Fibroblast of the conjunctiva (primary cell): ENCODE measurements at places on chromosomes 1 and 21.

DNA sequence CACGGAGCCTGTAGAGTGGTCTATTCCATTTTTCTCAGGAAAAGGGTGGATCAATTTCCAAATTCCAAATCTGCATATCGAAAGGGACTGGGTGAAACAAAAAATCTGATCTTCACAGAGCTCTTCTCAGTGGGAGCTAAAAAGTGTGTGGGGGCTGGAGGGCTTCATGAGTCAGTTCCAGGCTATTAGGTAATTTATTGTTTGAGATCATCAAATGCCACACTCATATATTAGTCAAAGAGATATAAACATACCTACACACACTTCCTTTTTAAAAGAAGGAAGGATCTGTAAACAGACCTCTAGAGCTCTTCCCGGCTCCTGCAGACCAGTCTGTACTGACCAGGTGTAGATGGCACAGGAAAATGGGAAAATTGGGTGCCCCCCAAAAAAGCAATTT is 175.4 kb downstream of the ZBTB18 start:
- no peak for DNase-seq

DNA sequence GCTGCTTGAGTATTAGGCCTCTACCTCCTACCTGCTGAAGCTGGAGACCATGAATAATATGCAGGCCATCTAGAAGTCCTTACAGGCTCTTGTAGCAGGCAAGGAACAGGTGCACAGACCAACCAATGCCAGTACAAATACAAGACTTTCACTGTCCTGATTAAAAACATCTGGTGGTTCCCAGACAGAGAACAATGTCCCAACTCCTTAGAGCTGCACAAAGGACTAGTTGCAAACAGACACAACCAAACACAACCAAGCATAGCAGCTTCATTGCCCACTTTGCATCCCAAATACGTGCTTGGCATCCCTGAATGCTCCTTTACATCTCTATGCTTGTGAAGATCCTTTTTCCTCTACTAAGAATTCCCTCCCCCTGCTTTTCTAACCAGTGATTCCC is 98.1 kb upstream of the CXADR start:
- DNase-seq = no peak

DNA sequence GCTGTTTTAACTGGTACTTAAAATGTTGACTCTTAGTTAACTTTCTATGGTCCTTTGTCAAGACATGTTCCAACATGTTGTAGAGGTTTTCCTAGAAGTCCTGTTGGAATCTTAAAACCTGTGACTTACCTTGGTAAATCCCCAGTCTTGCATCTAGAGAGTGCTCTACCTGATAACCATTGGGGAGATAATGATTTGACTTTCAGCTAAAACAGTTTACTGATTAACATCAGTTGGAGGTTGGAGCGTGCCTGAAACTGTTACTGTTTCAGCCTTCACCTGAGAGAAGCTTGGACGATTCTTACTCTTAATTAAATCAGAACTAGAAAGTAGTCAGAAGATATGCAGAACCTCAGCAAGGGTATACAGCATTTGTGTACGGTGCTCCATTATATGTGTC is 8.8 kb downstream of the MDM4 start:
- DNase-seq = no peak

GRCh38 chr1:114278430-114278829 is 124.8 kb upstream of the SYT6 start:
- no peak for DNase-seq

GRCh38 chr1:89355056-89355455 is 8.8 kb upstream of the GBP6 start:
- no peak for DNase-seq

DNA sequence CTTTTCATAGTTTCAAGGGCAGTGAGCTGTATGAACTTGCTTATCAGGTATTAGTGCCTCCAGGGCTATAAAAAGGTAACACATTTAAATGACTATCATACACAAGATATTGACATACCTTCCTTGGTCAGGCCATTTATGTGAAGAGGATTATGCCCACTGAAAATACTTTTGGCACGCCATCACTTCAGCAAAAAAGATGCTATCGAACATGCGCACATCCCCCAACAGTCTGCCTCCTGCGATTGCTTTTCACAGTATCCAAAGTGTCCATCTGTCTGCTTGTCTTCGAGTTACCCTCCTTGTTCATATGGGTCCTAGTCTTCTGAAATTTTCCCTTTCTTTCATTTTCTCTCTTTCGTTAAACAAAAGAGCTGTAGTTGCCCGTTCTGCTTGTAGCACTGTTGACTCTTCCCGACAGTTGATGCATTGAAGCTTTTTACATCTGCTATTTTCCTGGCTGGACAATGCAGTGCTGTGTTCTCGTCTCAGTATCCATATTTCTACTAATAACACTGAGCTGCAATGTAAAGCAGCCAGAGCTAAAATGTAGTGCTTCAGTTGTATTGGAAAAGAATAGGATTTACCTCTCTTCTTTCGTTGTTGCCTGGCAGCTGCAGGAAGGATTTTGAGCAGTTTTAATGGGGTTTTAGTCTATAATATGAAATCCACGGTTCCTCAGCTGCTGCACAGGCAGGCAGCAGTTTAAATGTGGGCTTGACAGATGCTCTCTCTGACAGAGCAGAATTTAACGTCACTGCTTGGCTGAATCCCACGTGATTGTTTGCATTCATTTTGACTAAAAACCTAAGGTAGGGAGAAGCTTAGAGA is at the start of gene B3GALT2:
Gene B3GALT2, minus strand, starts transcription at position 713 of the 831 bp plus-strand sequence. CDS start 5,051 bp downstream, outside the sequence.
- no peak for DNase-seq

GRCh38 chr1:180969434-180969833 is 53.2 kb downstream of the STX6 start:
- DNase-seq = no peak

GRCh38 chr1:160808289-160808688 is 12.3 kb downstream of the LY9 start:
- no peak for DNase-seq

- DNase-seq = peak; percentile 61
Observed at GRCh38 chr1:244065960-244066388, 14.9 kb downstream of the ZBTB18 start.

GRCh38 chr1:40221977-40222772 is 25.6 kb upstream of the TMCO2 start:
- no peak for DNase-seq

DNA sequence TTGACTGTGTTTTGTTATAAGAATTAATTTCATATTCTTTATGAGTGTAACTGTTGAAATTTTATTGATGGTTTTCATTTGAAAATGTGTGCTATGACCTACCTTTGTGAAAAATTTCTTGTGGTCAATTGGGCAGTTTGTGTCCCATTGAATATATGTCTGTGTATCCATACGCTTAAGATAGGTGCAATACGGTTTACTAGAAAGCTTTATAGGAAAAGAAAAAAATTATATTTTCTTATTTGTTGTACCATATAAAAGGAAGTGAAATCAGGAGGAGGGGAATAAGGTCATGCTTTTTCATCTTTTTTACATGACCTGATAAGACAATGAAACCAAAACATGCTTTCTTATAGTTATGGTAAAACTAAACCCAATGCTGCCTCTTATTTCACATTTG is 807.7 kb downstream of the USP25 start:
- DNase-seq = no peak

DNA sequence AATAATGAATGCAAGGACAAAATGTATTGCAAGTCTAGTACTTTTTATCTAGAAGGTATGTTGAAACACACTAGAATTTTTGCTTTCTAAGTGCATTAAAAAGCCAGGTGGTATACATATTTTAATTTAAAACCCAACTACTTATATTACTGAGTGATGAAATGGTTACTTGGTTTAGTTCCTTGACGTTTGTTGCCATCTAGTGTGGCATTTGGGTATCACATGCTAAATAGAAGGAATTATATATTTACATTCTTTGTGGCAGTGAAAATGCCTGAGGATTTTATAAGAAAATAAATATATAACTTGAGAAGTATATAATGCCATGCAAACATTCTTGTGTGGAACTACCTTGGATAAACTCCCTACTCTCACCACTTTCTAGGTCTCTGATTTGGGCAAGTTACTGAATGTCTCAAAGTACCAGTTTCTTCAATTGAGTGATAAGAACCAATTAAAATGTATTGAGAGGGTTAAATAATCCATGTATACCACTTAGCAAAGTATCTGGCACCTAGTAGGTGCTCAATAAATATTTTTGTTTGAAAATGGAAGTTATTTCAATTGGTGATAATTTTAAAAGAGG is 69.6 kb downstream of the SDCCAG8 start:
- DNase-seq = peak; percentile 63
